ENCODE measurements at places on chromosomes 11 and 22.

GRCh38 chr11:75328426-75329277 is 22.8 kb downstream of the ARRB1 start:
- DNase-seq: peak; percentile 55

DNA sequence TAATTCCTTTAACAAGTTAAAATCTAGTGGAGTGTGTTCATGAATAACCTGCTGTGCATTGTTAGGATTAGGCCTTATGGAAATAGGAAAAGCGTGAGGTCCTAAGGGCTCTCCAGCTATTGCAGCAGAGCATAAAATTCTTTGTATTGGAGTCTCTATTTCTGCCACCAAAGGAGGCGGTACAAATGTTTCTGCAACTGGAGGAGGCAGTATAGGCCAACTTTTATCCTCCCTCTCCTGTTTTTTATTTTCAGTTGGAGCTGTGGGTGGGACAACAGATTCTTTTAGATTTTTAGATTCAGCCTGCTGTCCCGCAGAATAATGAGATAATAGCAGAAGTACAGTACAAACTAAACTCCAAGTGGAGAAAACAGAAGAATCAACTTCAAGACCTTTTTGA is 26.2 kb downstream of the OR10A6 start:
- no peak for DNase-seq

DNA sequence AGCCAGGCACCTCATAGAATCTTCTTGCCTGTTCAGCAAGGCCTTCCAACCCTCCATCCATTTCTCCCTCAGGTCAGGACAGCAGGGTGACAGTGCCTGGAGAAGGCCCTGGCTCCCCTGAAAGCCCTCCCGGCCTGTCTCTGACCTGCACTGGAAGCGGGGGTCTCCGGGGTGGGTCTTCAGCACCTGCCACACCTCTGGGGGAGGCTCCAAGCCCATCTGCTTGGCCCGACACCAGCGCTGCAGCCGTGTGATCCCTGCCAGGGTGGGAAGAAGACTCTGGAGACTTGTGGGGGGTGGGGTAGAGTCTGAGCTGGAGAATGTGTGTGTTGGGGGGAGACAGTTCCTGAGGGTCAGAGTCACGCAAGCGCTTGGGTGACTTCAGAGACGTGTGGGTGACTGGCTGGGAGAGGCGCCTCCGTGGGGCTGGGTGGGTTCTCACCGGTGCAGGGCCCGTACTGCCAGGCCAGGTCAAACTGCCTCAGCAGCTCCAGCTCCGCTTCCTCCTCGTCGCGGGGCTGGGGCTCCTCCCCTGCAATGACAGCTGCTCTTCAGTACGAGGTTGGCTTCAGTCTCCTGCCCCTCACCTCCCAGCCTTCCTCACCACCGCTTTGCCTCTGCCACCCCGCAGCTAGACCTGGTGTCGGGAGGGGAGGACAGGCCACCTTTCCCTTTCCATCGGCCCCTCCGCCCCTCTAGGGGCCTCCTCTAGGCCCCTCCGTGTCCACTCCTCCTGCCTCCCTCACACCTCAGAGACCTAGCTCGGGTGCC is 615 bp downstream of the POLD4 start:
- DNase-seq: no peak

GRCh38 chr22:46251266-46251665 is 1.2 kb upstream of the CDPF1 start:
- no peak for DNase-seq

DNA sequence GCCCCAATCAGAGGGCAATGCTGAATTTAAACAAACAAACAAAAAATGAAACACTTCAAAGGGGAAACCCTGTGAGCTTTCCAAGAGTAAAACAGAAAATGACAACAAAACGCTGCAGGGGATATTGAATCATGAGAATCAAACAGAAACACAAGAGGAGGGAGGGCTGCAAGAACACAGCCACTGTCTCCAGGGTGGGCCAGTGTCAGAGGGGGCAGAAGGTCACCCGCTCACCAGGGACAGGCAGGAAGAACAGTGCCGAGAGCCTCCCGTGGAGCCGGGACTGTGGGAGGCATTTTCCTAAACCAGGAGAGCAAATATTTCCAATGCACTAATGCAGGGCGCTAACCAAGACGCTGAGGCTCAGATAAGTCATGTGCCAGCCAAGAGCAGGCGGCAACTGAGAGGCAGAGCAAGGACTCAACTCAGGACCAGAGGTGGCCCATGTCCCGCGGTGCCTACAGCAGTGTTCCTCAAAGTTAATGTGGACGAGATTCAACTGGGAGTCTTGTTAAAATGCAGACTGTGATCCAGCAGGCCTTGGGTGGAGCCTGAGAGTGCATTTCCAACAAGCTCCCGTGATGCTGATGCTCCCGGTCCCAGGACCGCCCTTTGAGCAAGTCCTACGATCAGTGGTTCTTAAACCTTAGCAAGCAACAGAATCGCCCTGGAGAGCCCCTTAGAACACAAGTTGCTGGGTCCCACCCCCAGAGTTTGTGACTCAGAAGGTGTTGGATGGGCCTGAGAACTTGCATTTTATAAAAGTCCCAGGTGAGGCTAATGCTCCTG is 197.2 kb downstream of the TENM4 start:
- DNase-seq: no peak

- DNase-seq: no peak
These were observed 71.9 kb upstream of the CDON start for GRCh38 chr11:126134461-126135155.

GRCh38 chr11:65373839-65374580 is 8.4 kb downstream of the SLC25A45 start:
- no peak for DNase-seq

GRCh38 chr11:95093548-95093947 is 3.9 kb downstream of the ENDOD1 start:
- no peak for DNase-seq

DNA sequence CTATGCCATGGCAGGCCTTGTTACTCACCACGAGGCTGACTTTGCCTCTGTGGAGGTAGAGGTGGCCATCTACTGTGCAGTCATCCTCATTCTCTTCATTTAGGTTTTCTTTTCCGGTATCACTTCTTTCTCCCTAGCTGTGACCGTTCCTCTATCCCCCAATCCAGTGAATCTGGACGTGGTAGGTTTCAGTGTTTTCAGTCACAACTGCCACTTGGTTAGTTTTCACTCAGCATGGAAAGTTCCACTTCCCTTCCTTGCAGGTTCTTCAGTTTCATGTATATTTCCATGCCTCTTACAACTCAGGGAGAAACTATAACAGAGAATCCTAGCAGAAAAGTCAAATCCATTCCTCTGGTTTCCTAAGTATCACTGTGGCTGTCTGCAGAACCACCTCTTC is 1.9 kb downstream of the HPS4 start:
- DNase-seq: no peak

GRCh38 chr11:827146-827896 is 398 bp upstream of the CRACR2B start:
- DNase-seq: peak; percentile 32

DNA sequence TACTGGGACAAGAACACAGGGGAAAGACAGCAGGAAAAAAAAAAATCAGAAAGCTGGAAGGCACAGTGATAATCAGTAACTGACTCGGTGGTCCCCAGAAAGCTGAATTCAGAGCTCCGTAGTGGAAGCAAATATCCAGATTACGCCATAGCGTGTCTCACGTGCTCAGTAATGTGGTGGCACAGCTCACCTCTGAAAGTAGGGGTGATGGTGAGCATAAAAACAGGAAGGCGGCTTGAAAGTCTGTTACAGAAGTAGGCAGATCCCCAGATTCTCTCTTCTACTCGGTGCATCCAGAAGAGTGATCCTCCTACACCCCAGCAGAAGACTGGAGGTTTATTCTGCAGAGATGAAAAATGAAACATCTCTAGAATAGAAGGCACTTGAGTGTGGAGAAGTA is 11.1 kb upstream of the OR8B3 start:
- DNase-seq: no peak

- DNase-seq: no peak
These were observed 34.9 kb downstream of the BLID start for GRCh38 chr11:122081073-122081472.

GRCh38 chr11:100832829-100833228 is 145.7 kb downstream of the ARHGAP42 start:
- DNase-seq: no peak

DNA sequence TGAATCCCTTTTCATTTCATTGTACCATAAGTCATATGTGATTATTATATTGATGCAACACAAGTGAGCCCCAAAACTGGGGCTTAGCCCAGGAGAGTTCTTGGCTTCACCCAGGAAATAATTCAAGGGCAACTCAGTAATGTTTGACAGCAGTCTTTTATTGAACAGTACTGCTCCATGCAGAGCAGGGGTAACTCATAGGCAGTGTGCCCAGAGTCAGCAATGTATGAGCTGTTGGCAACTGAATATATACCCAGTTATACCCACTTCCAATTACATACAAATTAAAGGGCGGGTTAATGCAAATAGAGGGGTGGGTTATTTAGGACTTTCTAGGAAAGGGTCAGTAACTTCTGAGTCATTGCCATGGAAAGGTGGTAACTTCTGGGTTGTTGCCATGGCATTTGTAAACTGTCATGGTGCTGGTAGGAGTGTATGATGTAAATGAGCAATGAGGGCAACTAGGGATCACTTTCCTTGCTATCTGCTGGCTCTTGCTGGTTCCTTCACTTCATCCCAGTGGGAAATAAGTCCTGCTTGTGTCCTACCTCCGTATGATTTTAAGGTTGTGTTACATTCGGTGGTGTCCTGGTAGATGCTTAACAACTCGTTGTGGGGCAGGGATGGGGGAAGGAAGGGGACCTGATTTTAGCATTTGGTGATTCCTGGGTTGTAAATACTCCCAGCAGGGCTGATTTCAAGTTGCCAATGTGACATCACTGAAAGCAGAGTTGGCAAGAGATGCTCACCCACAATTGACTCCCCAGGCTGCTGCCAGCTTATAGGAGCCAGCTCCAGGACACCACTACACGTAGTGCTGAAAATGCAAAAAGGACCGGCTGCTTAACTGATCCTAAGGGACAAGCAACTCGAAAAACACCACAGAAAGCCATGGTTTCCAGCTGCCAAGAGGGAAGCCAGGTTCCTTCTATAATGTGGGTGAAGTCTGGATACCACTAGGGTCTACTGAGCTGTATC is 70.1 kb downstream of the SYT9 start:
- no peak for DNase-seq

GRCh38 chr11:15821451-15821850 is 534.9 kb downstream of the SOX6 start:
- DNase-seq: no peak

DNA sequence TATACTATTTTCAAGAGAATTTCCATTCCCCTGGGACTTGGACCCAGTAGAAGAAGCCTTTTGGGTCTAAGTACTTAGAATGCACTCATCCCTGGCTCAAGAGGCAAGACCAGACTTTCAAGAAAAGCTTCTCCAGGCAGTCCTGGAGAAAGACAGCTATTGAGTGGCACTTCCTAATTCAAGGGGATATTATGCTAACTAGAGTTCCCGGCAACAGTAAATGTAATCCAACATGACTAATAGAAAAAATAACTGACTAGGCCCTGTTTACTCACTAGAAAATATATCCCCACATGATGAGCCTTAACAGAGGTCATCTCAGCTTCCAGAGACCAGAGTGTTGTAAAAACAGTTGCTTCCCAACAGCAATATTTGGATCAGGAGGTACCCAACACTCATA is 47.2 kb upstream of the AKIP1 start:
- DNase-seq: no peak

GRCh38 chr22:27669798-27670599 is 131.6 kb downstream of the MN1 start:
- DNase-seq: no peak

DNA sequence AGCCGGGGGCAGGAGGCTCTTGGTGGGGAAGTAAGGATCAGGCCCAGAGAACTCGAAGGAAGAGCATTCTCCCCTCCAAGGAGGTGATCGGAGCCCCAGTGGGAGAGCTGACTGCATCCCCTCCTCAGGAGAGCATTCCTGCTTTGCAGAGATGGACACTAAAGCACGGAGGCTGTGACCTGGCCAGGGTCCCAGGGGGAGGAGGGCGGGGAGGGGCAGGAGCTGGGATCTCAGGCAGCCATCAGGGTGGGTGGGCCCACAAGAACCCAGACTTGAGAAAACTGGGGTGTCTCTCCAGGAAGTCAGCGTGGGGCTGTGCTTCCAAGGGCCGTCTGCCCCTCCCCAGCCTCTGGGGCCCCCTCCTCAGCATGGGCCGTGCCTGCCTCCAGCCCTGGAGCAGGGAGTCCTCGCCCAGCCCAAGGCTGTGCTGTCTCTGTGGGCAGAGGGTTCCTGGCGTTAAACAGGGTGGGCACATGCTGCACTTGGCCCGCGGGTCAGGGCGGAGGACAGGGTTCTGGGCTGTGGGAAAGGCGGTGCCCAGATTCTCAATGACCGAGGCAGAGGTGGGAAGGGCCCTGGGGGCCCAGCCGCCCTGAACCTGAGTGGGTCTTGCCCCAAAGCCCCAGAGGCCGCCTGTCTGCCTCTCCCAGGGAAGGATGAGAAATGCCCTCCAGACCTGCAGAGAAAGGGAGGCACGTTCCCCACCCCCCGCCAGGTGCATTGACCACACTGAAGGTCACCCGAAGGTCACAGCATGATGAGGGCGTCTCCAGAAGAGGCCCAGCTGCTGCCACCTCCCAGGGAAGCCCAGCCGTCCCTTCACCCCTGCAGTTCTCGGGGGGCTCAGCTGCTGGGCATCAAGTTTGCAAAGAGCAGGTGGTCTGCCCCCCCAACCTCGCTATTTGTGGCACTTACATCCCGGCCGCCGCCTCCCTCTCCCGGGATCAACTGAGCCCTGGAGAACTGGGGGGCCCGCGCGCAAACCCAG is 643 bp downstream of the CEND1 start:
- no peak for DNase-seq

- no peak for DNase-seq
These were observed 8.1 kb downstream of the DIXDC1 start for GRCh38 chr11:111945198-111945597.

DNA sequence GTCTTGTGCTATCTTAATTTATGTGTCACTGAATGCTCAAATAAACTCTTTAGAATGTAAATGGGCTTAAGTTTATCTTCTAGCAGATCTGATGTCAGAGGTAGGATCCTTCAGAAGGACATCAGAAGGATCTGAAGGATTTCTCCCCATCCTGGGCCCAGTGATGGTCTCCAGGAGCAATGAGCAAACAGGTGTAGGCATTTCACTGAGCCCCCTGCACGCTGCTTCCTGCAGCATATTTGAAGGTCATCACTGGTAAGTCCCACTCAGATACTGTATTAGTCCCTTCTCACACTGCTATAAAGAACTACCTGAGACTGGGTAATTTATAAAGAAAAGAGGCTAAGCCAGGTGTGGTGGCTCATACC is 4.5 kb downstream of the GSTP1 start:
- no peak for DNase-seq

GRCh38 chr11:84419616-84420015 is 1133.4 kb upstream of the CCDC90B start:
- DNase-seq: peak; percentile 10

- DNase-seq: no peak
These were observed 88.8 kb downstream of the CD44 start for GRCh38 chr11:35227576-35228327.

DNA sequence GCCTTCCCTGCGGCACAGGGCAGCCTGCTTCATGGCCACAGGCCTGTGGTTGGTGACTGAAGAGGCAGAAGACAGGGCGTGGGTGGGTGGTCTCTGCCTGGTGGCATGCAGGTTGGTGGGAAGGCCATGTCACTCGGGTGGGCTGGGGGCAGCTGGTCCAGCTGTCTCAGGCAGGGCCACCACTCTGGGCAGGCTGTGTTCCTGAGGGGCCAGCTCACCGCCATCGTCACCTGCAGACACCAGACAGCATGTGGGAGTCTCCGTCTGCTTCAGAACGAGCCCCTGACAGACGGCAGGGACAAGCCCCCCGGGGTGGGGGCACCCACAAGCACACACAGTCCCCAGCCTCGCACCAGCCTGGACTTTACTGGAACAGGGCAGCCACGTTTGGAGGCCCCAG is 750.1 kb downstream of the BRD1 start:
- DNase-seq: no peak

GRCh38 chr11:47928426-47928825 is 51.9 kb upstream of the PTPRJ start:
- DNase-seq: no peak

Data from NCI-H1930 (cell line).